H1 (cell line): ENCODE measurements at places on chromosomes 4 and X. TPM values are rescaled to one million over a fixed set of nuclear protein-coding genes. Genes with fewer than 3 reads are reported as not detected.
A peak's percentile ranks its signal among the peaks of the same experiment; 100 is the strongest.

Gene IBSP
- not detected in 2 replicates for polyA plus RNA-seq

Gene SPANXN3
- not detected in 2 replicates for polyA plus RNA-seq

Gene EFNB1
- 5.4 and 6.1 TPM in 2 replicates for polyA plus RNA-seq

Gene EPHA5
- polyA plus RNA-seq: 0.02 and 0.03 TPM in 2 replicates

Gene PPP4R3C
- polyA plus RNA-seq: not detected in 2 replicates

Gene SRPX
- polyA plus RNA-seq: 7.2 and 7.6 TPM in 2 replicates

Gene CORIN
- polyA plus RNA-seq: 0.09 and 0.17 TPM in 2 replicates

Gene CXorf51B
- polyA plus RNA-seq: not detected in 2 replicates

Gene SYTL5
- 0.06 and 0.15 TPM in 2 replicates for polyA plus RNA-seq

Gene GC
- 0.09 and 0.11 TPM in 2 replicates for polyA plus RNA-seq

Gene DRP2
- polyA plus RNA-seq: 0.18 and 0.24 TPM in 2 replicates

Gene CT45A10
- not detected in 2 replicates for polyA plus RNA-seq

Gene F11
- polyA plus RNA-seq: 0.27 and 0.55 TPM in 2 replicates

Gene ATP7A
- polyA plus RNA-seq: 0.72 and 0.73 TPM in 2 replicates

Gene GABRG1
- polyA plus RNA-seq: 0.05 and 0.11 TPM in 2 replicates

GRCh38 chr4:159445692-159446091, 342.8 kb downstream of the RAPGEF2 start:
- DNase-seq: no peak

DNA sequence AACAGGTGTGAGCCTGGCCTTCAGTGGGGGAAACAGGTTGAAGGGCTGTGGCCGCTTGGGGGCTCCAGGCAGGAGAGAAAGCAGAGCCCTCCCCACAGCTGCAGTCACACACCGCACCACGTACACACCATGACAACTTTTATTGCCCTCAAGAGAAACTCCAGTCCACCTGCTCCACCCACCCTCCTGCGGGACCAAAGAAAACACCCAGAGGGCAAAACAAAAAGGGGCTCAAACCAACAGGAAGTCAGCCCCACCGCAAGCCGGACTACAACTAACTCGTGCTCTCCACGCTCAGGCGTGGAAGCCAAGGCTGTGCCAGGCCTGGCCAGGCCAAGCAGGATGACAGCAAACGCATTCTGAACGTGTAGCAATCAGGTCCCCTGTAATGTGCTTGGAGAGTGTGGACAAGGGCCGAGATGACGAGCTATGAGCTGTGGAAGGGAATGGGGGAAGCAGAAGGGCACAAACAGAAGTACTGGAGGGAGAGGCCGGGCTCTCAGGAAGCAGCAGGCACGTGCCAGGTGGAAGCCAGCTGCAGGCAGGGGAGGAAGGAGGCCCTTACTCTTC, 12.7 kb downstream of the SLC6A8 start:
- no peak for DNase-seq

- peak; percentile 9 for DNase-seq
Observed at GRCh38 chrX:32644476-32645245, 566.7 kb downstream of the DMD start.

DNA sequence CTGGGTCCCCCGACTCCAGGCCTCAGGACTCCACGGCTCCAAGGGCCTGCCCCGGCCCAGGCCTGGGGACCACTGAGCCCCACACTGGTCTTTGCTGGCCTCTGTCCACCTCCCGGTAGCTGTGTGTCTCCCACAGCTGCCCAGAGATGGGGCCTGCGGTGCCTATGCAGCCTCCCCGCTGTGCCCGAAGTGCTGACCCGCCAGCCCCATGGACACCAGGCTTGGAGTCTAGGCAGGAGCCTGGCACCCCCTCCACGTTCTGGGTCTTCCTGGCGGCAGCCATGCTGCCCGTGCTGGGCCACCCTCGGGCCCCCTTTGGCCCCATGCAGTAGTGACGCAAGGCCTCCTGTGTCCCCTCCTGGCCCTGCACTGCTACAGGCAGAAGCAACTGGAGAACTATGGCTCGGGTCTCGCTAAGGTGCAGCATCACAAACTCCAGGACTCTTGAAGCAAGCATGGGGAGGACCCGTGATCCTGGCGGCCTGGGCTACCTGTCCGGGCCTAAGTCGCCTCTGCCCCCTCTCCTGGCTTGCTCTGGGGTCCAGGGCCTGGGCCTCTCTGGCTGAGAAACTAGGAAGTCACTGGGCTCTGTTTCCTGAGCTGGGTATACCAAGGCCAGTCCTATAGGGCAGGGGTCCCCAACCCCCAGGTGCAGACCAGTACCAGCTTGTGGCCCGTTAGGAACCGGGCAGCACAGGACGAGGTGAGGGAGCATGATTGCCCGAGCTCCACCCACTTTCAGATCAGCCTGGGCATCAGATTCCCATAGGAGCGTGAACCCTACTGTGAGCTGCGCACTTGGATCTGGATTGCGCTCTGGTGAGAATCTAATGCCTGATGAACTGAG, 917 bp downstream of the MYL5 start:
- DNase-seq: no peak

DNA sequence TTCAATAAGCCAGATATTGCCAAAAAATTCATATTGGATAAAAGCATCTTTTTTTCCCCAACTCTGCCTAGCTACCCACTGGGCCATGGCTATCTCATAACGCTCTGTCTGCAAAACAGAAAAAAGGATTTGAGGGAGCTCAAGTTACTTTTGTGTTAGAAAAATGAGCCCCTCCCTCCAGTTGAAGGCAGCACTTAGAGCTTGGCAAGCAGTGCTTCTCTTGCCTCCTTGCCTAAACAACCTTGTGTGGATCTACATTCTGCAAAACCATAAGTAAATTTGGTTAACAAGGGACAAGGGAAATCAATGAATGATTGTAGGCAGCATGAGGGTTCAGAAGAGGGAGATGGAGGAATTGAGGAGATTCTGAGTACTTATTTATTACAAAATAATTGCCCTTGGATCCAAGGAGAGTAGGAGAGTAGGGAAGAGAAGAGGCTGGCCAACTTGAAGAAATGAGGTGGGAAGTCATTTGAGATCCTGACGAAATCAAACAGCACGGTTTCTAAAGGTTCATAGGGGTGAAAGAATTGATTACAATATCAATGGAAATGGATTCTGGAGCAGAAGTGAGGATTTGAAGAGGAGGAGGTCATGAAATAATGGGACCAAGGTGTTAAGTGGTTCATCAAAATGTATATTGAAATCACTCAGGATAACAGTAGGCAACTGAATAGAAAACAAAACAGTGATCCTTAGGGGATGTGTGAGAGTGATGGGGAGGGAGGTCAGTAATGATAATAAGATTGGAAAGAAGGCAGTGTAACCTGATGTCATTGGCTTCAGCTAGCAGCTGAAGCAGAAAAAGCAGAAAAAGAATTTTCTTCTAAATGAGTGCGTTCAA, 434.8 kb upstream of the IGFBP7 start:
- peak; percentile 42 for DNase-seq

DNA sequence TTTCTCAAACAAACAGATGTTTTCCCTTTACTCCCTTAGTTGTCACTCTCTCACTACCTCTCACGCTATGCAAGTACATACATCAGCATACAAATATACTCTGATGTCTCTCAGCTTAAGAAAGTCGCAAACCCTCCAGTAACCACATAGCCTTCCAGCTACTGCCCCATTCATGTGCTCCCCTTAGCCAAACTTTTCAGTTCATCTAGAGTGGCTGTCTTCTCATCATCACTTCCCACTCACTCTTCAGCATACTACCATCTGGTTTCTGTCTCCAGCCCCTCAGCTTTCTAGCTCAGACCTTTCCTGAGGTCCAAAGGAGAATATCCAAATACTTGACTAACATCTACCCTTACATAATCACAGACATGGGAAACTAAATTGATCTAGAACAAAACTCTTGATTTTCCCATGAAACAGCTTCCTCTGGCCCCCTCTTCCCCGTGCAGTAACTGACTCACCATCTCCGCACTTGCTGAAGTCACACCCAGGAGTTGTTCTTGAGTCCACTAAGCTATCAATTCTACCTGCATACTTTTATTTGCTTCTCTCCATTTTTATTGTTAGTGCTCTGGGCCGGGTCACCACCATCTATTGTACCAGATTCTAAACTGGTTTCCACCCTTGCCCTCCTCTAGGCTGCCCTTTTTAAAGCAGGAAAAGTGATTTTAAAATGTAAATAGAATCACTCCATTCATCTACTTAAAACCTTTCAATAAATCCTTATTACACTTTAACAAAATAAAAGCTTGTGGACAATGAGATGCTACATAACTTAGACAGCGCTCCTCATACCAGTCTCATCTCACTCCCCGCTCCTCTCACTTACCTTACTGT, 57.2 kb downstream of the CASP6 start:
- DNase-seq: no peak

DNA sequence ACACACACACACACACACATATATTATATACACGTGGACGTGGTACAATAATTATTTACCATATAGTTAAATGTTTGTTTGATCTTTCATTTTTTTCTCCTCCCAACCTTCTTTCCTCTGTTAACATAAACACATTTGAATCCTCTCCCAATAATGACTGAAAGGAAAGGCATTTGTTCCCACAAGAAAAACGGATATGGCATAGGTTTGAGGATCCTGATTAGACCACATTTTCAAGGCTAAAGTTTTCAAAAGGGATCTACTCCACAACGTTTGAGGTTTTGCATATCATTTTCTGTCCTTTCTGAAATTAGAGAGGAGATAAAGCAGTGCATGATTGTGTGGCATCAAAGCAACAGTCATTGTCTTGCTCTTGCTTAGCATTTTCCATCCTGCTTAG, 1883.4 kb downstream of the STIM2 start:
- no peak for DNase-seq

GRCh38 chr4:170307182-170307581, 217.4 kb upstream of the AADAT start:
- no peak for DNase-seq

DNA sequence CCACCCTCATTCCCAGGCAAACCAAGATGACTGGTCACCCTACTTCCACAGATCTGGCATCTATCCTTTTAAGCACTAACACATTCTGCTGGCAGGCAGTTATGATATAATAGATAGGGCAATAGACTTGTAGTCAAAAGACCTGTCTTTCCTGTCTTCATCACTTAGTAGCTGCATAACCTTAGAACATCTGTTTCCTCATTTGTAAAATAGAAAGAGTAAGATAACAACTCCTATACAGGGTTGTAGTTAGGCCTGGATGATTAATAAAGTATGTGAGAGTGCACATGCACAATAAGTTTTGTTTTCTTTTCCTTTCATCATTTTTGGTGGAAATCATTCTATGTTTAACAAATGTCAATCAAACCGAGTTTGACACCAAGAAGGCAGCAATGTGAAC, 72.1 kb downstream of the GPR82 start:
- DNase-seq: no peak

GRCh38 chr4:88177983-88178625, 19.7 kb upstream of the ABCG2 start:
- peak; percentile 71 for DNase-seq

DNA sequence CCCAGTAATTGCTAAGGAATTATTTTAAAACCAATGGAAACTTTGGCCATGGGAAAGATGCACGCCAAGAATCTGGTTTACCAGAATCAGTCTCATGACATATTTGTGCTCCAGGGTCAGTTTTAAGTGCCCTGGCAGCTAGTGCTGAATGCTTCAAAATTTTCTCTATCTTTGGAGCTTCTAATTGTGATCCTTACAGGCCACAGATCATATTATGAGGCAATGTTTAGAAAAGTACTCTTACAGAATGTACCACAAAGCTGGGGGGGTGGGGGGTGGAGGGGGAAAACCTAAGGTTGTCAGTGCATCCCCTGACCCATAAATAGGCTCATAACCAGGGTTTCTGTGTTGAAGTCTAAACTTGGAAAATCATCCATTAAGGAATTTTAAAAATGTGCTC, 514.5 kb downstream of the INPP4B start:
- DNase-seq: no peak

DNA sequence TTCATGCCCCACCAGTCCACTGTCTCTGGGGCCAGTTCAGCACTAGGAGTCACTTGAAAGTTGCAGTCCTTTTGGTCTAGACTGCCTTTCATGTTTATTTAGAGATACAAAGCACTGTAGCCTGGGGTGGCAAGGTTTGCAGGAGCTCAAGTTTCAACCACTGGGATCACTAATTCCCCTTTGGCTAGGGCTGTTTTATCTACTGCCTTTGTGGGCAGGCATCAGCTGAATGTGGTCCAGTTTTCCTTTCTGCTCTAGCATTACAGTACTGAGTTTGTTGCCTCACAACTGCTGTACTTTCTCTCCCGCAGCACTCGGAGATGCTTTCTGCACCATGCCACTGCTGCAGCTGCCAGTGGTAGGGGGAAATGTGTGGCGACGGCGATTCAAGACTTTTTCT, 222.3 kb upstream of the HDX start:
- no peak for DNase-seq

DNA sequence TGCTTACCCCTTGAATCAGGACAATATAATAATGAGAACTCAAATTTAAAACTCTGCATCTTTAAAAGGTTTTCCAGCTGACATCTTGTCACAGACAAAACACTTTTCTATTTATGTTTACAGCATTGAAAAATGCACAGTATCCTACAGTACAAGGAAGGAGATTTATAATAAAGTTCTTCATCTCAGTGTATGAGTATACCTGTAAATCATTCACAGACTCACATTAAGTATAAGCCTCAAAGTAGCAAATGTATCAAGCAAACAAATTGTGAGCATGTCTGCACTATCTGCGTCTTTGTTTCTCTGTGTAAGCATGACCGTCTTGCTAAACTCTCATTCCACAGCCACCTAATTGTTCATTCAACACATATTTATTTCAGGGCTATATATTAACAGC, 52.8 kb downstream of the PPP1R2C start:
- DNase-seq: no peak

- DNase-seq: no peak
Observed at GRCh38 chr4:108693819-108694218, 43.4 kb downstream of the OSTC start.

DNA sequence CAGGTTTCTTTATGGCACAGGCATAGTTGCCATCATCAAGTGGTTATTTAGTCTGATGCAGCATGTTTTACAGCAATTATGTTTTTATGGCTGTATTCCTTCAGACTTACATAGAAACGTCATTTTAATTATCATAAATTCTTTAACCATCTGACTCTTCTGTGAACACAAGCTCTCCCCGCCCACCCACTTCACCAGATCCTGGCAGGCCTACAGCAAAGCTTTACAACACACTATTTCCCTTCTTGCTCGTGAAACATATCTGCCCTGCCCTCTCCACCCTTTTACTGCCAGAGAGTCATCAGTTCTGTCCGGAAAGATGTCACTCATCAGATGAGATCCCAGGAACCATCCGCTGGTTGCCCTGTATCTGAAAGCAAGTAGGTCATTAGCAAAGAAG, 120.5 kb downstream of the HS6ST2 start:
- DNase-seq: no peak

- DNase-seq: no peak
Observed at GRCh38 chr4:47084795-47085194, 53.4 kb downstream of the GABRB1 start.

GRCh38 chrX:110435196-110435595, 76.5 kb downstream of the RTL9 start:
- DNase-seq: no peak

DNA sequence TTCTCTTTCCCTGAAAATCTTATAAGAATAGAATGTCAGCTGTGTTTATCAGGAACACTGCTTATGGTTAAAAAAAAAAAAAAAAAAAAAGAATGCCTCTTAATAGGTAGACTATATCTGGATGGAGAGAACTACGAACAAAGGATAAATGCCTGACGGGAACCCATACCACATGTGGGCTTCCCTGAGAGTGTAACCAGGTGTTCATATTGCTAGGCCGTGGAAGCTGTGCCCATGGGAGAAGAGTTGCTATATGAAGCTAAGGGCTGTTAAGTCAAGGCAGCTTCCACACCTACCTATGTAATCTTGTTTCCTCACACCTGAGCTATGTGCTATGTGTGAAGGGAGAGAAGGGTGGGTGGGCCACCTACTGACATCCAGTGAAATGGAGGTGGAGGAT, 27.3 kb downstream of the TMEM184C start:
- no peak for DNase-seq

GRCh38 chrX:40617566-40617965, 5.7 kb upstream of the MPC1L start:
- no peak for DNase-seq

GRCh38 chrX:148534291-148534690, 33.9 kb downstream of the AFF2 start:
- no peak for DNase-seq
